Activated naive CD8-positive, alpha-beta T cell treated with anti-CD3 and anti-CD28 coated beads for 36 hours (primary cell): ENCODE measurements at places on chromosomes 5 and 9. TPM values are rescaled to one million over a fixed set of nuclear protein-coding genes. Genes with fewer than 3 reads are reported as not detected.

PPP1R26 gene
- total RNA-seq = 0.27 TPM

NPR2 gene
- total RNA-seq = 4.7 TPM

ENTREP1 gene
- total RNA-seq = not detected

PCDHGC4 gene
- total RNA-seq = not detected

CARD9 gene
- total RNA-seq = 1.8 TPM

GPR150 gene
- total RNA-seq = 0.52 TPM

NEUROG1 gene
- total RNA-seq = not detected

PTGS1 gene
- total RNA-seq = 0.47 TPM

CCL27 gene
- 0.82 TPM for total RNA-seq

PPWD1 gene
- 46.9 TPM for total RNA-seq

PALM2AKAP2 gene
- total RNA-seq = not detected
